Caudate nucleus (tissue), 63 donors: ENCODE measurements at places on chromosomes 11 and 22.

DNA sequence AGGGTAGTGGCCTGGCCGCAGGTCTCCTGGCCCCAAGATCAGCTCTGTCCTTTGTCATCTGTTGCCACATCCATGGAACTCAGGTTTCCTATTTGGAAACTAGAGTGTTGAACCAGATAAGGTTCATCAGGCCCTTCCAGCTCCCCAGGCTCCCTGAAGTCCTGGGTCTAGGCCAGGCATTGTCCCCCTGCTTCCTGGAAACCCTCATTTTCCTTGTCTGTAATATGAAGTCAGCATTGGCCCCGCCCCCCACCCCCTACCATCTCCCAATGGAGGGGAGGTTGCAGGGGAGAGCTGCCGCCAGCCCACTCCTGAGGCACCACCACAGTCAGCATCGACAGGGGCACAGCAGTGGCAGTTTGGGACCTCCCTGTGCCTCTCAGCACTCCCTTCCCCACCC is 9.0 kb upstream of the MS4A10 start:
- no peak for DNase-seq

DNA sequence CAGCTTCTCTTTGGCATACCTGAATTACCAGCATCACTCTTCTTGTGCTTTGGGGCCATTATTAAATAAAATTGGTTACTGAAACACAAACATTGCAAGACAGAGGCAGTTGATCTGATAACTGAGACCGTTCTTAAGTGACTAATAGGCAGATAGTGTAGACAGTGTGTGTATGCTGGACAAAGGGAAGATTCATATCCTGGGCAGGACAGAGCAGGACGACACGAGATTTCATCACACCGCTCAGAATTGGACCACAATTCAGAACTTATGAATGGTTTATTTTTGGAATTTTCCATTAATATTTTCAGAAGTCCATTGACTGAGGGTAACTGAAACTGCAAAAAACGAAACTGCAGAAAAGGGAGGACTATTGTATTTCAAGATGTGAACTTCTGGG is 68.6 kb downstream of the LDLRAD3 start:
- DNase-seq, result no peak

DNA sequence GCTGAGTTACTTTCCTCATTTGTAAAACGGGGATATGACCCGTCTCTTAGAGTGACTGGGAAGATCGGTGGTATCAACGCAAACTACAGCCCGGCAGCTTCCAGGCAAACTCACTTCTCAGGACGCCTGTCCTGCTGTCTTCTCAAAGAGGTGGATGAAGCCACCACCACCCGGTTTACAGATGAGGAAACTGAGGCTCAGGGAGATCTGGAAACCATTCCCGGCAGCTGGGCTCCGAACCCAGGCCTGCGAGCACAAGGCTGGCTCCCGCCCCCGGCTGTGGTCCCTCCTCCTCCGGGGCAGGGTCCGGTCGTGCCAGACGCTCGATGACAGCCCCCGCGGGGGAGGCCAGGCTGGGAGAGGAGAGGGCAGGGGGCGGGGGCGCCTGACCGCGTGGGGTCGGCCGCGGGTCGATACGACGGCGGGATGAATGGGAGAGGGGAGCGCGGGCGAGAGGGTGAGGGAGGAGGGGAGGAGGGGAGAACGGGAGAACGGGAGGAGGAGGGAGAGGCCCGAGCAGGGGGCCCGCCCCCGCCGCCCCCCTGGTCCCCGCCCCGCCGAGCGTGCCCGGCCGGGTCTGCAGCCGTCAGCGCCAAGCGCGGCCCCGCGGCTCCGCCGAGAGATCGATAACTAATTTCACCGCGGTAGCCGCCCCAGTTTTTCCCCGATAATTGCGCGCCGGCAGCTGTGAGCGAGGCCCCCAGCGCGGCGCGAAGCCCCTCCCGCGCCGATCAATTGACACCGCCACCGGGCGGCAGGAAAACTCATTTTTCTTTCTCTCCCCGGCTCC is 14.0 kb downstream of the IGLL1 start:
- no peak for DNase-seq

- DNase-seq, result no peak
Observed at GRCh38 chr11:10118865-10119264, 175.2 kb downstream of the SBF2 start.

GRCh38 chr22:45207533-45207932 is 33.2 kb downstream of the KIAA0930 start:
- no peak for DNase-seq

DNA sequence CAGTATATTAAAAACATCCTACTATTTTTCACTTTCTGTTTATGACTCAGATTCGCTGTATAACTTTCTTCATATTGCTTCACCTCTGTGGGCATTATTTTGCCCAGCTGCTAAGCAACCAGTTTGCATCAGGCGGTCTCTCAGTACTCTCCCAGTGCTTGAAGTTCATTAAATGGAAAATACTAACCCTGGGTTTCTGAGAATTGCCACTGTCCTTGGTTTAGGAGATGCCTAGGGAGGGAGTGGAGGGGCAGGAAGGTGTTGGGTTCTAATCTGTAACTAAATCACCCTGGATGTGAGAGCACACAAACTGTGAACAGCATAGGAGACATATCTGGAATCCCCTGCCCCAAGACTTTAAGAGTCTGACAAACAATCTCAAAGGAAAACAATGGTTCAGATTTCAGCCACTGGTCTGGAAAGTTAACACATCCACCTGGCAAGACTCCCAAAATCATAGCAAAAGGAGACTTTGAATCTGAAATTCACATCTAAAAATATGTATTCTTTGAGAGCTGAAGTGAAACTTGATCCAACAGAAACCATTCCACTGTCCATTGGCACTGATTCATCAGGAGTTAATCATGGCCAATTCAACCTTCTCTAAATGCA is 540.0 kb downstream of the SOX6 start:
- DNase-seq, result no peak

DNA sequence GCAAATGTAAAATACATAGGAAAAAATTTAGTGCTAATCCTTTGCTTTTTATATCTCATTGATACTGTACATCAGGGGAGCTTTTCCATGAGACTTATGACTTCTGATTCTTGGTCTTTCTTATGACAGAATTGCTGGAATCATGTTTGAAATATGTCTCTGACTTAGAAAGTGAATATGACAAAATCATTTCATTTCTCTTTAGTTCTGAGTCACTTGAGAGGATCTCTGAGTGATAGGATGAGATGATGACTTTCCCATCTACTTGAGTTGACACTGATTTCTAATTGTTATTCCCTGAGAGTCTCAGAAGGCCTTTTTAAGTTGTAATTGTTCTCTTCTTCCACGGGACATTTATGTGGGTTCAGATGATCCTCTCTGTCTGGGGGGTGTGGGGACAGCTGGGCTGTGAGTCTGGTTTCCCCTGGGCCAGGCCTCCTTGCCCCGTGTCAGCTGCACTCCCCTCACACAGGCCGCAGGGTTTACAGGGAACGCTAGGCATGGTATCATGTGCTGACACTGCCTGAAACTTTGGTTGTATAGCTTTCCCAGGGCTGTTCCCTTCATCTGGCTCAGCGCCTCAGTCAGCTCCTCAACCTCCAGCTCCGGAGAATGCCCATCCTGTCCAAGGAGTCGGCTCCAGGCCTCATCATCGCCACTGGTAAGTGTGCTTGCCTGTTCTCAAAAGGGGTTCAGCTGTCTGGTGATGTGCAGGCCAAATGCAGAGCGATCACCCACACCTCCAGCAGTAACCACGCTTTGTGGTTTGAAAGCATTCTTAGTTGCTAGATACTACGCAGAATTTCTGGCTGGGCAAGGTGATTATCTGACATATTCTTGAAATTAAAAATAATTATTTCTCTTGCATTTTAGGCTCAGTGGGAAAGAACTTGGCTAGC is 69.5 kb upstream of the SORL1-AS1 start:
- DNase-seq, result no peak

DNA sequence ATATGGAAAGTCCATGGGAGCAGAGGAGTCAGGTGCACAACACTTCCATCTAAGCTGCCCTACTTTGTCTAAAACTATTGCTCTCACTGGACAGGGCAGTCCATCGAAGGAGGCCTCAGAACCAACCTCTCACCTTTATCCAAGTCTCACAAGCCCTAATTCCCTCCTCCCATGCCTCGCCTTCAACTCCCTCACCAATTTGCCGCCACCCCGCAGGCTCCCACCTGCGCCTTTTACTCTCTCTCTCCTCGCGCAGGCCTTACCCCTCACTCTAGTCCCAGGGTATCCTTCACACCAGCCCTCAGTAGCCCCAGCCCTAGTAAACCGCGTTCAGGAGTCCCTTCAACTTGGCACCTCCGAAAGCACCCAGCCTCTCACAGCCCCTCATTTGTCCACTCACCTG is 451 bp downstream of the FHIP1B start:
- no peak for DNase-seq

- DNase-seq, result no peak
Observed at GRCh38 chr11:78425399-78426070, 7.9 kb upstream of the GAB2 start.

GRCh38 chr11:56624661-56625110 is 10.0 kb upstream of the OR5M1 start:
- no peak for DNase-seq

DNA sequence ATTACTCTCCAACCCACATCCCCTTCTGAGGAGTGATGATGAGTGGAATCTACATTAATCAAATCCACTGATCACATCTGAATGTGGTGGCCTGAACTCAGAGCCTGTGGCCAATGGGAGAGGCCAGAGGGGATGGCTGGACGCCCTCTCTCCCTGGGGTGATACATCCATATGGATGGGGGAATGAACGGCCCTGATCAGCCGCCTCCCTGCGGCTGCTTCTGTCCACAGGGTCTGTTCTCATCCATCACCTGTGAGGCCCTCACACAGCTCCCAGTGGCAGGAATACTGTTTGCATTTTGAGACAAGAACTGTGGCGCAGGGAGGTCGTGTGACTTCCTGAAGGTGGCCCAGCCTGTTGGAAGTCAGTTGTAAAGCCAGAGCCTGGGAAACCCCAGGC is 78.3 kb upstream of the SHISAL1 start:
- DNase-seq, result no peak

DNA sequence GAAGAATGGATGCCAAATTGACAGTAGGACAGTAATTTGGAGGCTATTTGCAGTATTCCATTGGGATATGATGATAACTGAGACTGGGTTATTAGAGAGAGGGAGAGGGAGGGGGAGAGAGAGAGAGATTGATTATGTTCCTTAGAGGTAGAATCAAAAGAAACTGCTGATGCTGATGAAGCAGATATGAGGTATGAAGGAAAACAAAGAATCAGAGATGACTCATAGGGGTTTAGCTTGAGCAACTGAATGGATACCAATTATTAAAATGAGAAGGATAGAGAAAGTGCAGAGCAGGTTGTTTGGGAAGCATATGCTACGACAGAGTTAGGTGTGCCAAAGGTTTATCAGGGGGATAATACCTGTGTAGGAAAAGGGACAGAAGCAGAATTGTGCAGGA is 12.8 kb upstream of the NUCB2 start:
- DNase-seq, result no peak

DNA sequence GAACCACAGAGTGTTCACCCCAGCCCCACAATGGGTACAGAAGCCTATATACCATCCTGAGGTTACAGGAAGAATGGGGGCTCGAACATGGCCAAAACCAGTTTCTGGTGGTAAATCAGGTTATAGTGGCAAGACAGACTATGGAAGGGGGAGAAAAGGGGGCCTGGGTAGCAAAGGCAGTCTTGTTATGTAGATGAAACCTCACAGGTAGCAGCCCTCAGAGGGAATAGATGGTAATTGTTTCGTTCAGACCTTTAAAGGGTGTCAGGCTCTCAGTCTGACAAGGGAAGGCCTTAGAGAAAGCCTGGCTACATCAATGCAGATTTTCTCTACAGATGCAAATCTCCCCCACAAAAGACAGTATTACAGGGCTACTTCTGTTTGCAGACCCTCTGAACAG is 3.4 kb downstream of the CAPN1 start:
- DNase-seq, result no peak

GRCh38 chr11:65215441-65216076 is 33.8 kb downstream of the CAPN1 start:
- no peak for DNase-seq

GRCh38 chr22:39997939-39998726 is 3.4 kb downstream of the FAM83F start:
- no peak for DNase-seq
